Mucosa of gallbladder (tissue), 1 donor: ENCODE measurements at places on chromosomes 1 and 21.

DNA sequence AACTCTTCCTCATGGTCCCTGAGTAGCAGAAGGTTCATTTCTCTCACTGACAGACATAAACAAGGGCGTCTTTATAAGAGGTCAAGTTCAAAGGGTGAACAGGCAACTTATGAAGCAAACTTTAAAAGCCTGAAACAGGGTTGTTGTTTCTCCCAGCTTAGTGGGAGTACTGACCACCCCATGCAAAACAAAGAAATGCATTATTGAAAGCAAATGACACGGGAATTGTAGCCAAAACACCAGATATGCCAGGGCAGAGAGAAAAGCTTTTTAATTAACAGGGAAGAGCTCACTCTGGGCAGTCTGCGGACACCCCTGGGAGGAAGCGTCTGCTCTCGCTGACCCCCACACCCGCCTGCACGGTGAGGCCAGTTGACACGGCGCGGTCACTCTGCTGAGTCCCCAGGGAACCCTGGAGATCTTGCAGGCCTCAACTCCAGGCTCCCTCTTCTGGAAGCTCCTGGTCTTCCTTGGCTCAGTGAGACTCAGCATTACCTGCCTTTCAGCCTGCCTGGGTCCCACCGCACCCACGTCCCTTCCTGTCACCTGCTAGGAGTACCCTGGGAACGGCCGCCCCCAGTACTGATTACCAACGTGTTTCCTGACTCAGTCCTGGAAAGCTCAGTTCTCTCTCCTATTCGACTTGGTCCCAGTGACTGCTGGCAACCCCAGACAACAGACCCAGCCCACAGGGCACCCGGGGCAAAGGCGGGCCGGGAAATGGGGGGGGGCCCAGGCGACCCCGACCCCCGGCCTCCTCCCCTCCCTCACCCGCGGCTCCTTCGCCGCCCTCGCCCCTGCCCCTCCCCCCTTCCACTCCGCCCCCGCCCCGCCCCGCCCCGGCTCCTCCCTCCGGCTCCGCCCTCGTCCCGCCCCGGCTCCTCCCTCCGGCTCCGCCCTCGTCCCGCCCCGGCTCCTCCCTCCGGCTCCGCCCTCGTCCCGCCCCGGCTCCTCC is 972 bp downstream of the CFAP410 start:
- DNase-seq, result peak; percentile 67

GRCh38 chr1:40976952-40977690 is 2.4 kb upstream of the CTPS1 start:
- no peak for DNase-seq

- DNase-seq, result no peak
Observed at GRCh38 chr1:79113836-79114235, 107.3 kb upstream of the ADGRL4 start.

DNA sequence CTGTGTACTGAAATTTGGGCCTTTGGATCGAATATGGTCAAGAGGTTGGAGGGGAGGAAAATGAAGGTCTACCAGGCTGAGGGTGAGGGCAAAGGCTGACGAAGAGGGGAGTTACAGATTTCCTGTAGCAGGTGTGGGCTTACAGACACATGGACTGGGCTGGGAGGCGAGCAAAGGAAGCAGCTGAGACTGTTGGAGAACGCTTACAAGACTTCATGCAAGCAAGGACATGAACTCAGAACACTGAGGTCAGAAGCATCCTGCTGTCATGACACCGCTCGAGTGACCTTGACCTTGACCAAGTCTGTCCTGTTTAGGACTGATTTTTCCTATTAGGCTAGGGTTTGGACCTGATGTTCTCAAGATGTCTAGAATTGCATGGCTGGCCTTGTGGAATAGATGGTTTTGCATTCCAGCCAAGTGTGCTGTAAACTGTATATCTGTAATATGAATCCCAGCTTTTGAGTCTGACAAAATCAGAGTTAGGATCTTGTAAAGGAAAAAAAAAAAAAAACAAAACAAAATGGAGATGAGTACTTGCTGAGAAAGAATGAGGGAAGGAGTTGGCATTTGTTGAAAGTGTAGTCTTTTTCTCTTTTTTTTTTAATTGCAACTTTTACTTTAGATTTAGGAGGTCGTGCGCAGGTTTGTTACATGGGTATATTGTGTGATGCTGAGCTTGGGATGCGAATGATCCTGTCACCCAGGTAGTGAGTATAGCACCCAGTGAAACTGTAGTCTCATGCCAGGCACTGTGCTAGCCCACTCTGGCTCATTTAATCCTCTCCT is 5.8 kb downstream of the ELF3 start:
- no peak for DNase-seq

- no peak for DNase-seq
Observed at GRCh38 chr1:204136814-204137213, 15.0 kb downstream of the ETNK2 start.

GRCh38 chr1:81548918-81549587 is 251.7 kb upstream of the ADGRL2 start:
- DNase-seq, result no peak
